ENCODE measurements at places on chromosomes 5 and 9.

DNA sequence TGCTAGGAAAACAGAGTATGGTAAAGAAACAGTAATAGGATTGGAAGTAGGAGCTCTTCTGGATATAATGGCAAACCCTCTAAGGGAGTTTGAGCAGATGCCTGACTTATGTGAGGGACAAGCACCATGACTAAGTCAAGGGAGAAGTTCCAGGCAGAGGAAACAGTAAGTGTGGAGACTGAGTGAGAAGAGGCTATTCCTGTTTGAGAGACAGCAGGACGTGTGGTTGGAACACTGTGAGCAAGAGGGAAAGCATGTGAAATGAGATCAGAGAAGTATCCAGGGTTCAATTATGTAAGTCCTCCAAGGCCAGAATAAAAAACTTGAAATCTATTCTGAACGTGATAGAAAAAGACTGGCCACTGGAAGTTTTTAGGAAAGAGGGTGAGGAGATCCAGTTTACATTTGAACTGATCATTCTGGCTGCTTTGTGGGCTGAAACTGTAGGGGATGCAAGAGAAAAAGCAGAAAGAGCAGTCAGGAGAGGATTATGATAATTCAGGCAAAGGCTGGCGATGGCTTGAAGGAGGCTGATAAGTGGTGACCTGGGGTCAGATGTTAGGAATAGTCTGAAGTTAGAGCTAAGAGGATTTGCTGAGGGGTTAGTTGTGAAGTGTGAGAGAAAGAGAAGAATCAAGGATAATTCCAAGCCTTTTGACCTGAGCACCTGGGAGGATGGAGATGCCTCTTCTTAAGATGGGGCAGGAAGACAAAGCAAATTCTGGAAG lies 19.2 kb downstream of the DMAC1 start:
- DNase-seq, result no peak

DNA sequence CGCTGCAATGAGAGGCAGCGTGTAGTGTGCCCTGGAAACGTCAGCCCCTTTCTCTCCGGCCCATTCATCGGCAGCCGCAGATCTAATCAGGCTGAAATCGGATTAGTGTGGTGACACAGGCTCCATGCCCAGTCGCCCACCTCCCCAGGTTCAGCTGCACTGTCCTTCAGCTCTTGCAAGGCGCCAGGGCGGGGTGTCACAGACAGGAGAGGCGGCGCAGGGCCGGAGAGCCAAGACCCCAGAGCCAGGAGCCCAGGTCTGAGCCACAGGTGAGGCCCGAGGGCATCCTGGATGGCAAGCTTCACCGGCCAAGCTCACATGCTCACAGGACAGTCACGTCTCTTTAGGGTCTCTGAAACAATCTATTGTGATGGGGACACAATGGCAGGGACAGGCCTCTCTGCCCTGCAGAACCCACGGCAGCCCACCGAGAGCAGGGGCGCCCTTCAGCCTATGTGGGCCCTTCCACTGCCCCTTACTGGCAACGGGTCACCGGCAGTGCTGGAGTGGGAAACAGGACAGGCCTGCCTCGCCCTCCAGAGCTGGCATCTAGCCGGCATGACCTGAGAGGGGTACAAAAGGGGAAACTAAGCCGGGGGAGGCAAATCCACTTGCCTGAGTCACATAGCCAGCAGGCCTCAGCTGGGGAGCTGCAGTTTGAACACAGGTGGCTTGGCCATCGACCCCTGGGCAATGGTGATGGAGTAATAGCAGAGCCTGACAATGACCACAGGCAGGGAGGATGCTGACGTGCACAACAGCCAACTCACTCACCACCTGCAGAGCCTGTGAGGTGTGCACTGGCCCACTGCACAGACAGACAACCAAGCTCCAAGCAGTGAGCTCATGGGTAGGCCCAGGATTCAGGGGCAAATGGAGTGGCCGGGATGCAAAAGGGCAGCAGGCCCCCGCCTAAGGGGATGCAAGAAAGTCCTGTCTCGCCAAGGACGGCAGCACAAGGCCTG lies 48.1 kb downstream of the VAV2 start:
- no peak for DNase-seq

GRCh38 chr5:1639757-1640156 lies 116.0 kb upstream of the LPCAT1 start:
- no peak for DNase-seq

- no peak for DNase-seq
Measured at GRCh38 chr9:137286975-137287383, 9.5 kb downstream of the TOR4A start.

GRCh38 chr5:150765011-150765798 lies 6.4 kb upstream of the DCTN4 start:
- no peak for DNase-seq

DNA sequence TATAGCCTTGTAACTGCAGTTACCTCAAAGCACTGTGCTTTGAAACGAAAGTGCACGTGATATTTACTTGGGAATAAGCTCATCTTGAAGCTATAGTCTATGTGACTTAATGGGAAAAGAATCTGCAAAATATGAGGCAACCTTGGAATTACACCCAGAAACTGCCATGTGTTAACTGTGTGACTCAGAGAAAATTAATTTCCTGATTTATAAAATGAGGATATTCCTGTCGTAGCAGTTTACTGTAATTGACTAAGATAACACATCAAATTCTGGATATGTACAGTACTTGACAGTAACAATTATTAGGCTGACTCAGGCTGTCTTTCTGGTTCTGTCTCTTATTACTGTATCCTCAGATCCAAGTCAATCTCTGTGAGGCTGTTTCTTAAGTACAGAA lies 1079.9 kb upstream of the ACO1 start:
- no peak for DNase-seq

- DNase-seq, result no peak
Measured at GRCh38 chr5:17212191-17212590, 5.2 kb upstream of the BASP1 start.

- no peak for DNase-seq
Measured at GRCh38 chr9:108477529-108478006, 378.2 kb downstream of the ACTL7B start.

GRCh38 chr5:40939753-40940152 lies 30.5 kb downstream of the C7 start:
- DNase-seq, result no peak

- no peak for DNase-seq
Measured at GRCh38 chr5:1180096-1180495, 21.3 kb upstream of the SLC6A19 start.

DNA sequence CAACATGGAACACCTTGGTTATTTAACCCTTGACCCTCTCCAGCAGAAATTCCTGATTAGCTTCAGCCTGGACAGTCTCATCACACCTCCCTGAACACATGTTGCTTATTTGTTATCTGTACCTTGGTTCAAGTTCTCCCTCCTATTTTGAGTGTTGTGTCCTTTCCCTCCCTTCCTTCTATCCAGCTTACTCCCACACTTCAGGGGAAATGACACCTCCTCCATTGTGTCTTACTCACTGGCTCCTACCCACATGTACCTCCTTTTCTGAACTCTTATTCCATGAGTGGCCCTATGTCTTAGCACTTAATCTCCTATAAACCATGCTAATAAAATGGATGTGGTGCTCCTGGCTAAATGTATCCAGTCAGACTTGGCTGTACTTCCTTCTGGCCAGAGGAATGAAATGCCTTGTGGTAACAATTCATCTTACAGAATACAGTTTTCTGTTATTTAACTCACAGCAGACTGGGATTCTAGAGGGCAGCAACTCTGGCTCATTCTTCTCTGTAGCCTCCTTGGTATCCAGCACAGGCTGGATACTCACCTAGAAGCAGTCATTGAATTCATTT lies 11.2 kb downstream of the LIX1 start:
- DNase-seq, result no peak

- no peak for DNase-seq
Measured at GRCh38 chr9:115000217-115000639, 69.8 kb upstream of the TNFSF8 start.

GRCh38 chr9:122334916-122335315 lies 35.9 kb upstream of the PTGS1 start:
- DNase-seq, result no peak

GRCh38 chr5:42894057-42894456 lies 82.4 kb upstream of the SELENOP start:
- no peak for DNase-seq

DNA sequence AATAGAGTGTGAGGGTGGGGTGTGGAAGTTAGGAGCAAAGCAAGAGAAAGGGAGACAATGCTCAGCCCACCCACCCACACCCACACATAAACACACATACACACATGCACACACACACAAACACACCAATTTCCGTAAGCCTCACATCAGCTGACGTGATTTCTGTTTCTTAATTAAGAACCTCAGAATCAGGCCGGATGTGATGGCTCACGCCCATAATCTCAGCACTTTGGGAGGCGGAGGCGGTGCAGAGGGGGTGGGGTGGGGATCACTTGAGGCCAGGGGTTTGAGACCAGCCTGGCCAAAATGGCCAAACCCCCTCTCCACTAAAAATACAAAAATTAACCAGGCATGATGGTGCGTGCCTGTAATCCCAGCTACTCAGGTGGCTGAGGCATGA lies 26.4 kb upstream of the PIK3R1 start:
- DNase-seq, result no peak

- no peak for DNase-seq
Measured at GRCh38 chr5:68011259-68011760, 204.2 kb upstream of the PIK3R1 start.

DNA sequence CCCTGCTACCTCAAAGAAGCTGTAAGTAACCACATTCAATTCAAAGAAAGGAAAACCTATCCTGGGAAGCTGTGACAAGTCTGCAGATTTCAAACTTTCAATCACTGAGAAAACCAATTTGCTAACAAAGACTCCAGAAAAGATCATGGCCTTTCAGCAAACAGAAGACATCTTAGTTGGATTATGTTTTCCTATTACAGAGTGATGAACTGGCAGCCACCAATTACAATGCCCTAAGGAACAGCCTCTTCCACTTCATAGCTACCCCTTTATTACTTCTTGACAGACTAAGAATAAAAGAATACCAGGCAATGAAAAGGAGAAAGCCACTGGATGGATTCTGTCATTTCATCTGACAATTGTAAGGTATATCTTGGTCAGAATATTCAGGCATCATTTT lies 128.2 kb upstream of the RASEF start:
- DNase-seq, result no peak

GRCh38 chr5:141223112-141223783 lies at the start of gene PCDHB14:
Gene PCDHB14, plus strand, starts transcription at chr5:141223343. Its CDS starts 163 bp downstream, at chr5:141223506.
- DNase-seq, result peak; percentile 12

GRCh38 chr9:82284758-82285157 lies 296.2 kb downstream of the SPATA31D1 start:
- DNase-seq, result no peak

DNA sequence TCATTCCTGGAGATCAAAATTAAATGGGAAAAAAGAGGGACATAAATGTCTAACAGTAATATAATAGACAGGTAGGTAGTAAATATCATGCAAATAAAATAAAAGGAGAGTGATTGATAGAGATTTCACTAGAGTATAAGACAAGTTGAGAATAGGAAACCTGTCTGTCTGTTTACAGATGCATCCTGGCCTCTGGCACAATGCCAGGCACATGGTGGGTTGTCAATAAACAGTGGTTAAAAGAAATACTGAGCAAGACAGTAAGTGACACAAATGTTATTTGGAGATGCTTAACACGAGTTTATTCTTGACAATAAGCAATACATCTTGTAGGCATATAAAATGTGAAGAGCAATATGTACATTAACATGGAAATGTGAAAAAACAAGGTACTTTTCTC lies 33.3 kb downstream of the RICTOR start:
- no peak for DNase-seq

- no peak for DNase-seq
Measured at GRCh38 chr5:80406980-80407734, 707 bp upstream of the ZFYVE16 start.

DNA sequence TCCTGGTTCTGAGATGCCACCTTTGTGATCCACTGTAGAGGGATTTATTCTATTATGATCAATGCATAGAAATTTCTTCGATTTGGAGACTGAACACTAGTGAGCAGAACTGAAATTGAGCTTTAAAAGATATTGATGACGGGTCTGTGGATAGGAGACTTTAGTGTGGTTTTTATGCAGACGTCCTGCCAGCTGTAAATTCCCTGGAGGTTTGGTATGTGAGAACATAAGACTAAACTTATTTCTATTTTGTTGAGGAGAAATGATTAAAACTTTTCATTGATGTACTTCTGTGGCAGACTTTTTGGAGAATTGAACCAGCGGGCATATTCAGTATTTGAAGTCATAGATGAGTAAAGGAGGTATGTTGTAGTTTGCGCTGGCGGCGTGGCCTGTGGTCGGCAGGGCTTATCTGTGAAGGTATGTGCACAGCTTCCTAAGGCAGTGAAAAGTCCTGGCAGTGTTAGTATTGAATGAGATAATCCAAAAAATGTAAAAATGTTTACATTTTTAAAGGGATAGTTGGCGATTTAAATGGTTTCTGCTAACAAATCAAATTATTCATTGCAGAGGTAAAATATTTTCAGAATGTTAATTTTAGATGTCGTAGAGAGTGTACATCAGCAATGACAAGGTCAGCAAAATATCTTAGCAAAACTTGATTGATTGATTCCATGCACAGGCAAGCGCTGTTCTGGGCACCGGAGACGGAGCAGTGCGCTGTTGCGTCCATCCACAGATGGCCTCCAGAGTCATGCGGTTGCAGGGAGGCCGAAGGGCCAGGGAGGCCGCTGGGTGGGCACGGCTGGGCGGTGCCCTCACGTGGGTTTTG lies 20.4 kb downstream of the TENT4A start:
- DNase-seq, result no peak

GRCh38 chr9:103680581-103680980 lies 413.5 kb upstream of the SMC2 start:
- DNase-seq, result no peak

DNA sequence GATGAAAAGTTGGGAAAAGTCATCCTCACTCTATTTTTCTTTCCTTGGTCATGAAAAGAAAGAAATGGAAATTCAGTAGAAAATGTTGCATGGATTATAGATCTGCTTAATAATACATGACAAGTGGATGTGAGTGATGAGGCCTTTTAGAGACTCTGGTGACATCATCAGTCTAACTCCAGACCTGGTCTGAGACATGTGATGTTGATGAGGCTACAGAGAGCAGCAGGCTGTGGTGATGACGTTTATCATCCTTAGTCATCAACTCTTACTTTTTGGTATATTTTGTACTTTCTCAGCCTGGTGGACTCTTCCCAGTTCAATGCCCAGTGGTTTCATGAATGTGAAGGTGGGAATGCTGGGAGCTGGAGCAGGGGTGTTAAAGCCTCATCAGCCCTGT lies 116.4 kb downstream of the TTLL11 start:
- DNase-seq, result no peak

GRCh38 chr5:60843386-60843935 lies 608 bp downstream of the ELOVL7 start:
- DNase-seq, result peak; percentile 17

GRCh38 chr5:141512911-141513626 lies 24.2 kb downstream of the PCDHGC5 start:
- DNase-seq, result peak; percentile 53

- no peak for DNase-seq
Measured at GRCh38 chr5:76693141-76693540, 22.8 kb upstream of the F2R start.

DNA sequence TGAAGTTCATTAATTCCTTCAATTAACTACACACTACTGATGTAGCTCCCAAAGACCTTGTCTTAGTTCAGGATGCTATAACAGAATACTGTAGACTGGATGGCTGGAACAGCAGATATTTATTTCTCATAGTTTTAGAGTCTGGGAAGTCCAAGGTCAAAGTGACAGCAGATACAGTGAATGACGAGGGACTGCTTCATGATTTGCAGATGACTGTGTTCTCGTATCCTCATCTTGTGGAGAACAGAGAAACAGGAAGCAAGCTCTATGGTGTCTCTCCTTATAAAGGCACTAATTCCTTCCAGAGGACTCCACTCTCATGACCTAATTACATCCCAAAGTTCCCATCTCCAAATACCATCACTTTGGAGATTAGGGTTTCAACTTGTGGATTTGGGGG lies 65.6 kb upstream of the MAP1B start:
- DNase-seq, result no peak
